Activated T-helper 1 cell treated with anti-CD3 and anti-CD28 coated beads, Interleukin-12 subunit alpha, Interleukin-12 subunit beta, Interleukin-2, Interleukin-4 antibody, amounts not matched to agents 30 ng/mL and 10 ng/mL and 1 ng/mL, durations not matched to agents 14 hours and 24 hours and 36 hours (primary cell): ENCODE measurements at places on chromosomes 4 and X. TPM values are rescaled to one million over a fixed set of nuclear protein-coding genes. Genes with fewer than 3 reads are reported as not detected.
A peak's percentile ranks its signal among the peaks of the same experiment; 100 is the strongest.

- no peaks in the 10 kb centered on the region for H3K4me1 ChIP-seq
- no peak overlapping the region for H3K27ac ChIP-seq
- H3K36me3 ChIP-seq, result no peaks in the 10 kb centered on the region
- H3K27me3 ChIP-seq, result no peaks in the 10 kb centered on the region
- H3K4me3 ChIP-seq, result no peak overlapping the region
Observed at GRCh38 chr4:16667464-16667863, 231.0 kb downstream of the LDB2 start.

GRCh38 chr4:20422398-20422797, 170.7 kb downstream of the SLIT2 start:
- H3K27ac ChIP-seq, result no peak overlapping the region
- no peaks in the 10 kb centered on the region for H3K36me3 ChIP-seq
- no peak overlapping the region for H3K4me3 ChIP-seq
- no peak for DNase-seq
- peaks cover 4% of the 10 kb centered on the region for H3K27me3 ChIP-seq

DNA sequence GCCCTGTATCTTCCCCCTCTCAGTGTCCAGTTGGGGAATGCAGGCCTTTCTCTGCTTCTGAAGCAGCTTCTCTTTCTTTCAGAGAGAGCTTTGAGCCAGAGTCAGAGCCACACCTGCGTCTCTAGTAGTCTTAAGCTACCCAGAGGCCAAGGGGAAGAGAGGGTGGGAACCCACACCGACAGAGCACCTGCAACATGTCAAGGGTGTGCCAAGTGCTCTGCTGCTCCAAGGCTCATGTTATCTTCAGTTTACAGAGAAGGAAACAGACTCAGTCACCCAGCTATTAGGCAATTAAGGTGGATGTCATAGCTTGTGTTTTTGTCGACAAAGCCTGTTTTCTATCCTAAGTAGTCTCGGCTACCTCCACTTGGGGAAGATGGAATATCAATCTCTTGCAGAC, 22.7 kb upstream of the RNF212 start:
- peak overlapping the region; percentile 21 for H3K4me3 ChIP-seq
- peaks cover 13% of the 10 kb centered on the region for H3K4me1 ChIP-seq
- no peak for DNase-seq
- no peaks in the 10 kb centered on the region for H3K36me3 ChIP-seq

Gene SYTL4
- total RNA-seq, result not detected in 2 replicates
